Astrocyte (in vitro differentiated cells and primary cell): ENCODE measurements at places on chromosomes 3 and 15. TPM values are rescaled to one million over a fixed set of nuclear protein-coding genes. Genes with fewer than 3 reads are reported as not detected.

DNA sequence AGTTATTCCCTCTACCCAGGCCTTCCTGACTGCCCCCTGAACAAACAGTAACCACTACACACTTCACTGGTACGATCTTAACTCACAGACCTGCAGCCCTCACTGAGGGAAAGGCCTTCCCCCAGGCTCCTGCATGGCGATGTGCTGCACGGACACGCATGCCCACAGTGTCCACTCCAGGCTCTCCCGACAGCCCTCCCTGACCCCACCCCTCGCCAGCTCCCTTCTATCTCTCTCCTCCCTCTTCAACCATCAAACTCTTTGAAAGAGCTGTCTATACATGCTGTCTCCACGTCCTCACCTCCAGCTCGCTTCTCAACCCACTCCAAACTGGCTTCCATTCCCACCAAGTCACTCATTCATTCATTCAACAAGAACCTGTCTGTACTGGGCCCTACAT, 3.9 kb downstream of the SCN5A start:
- DNase-seq = no peak

DNA sequence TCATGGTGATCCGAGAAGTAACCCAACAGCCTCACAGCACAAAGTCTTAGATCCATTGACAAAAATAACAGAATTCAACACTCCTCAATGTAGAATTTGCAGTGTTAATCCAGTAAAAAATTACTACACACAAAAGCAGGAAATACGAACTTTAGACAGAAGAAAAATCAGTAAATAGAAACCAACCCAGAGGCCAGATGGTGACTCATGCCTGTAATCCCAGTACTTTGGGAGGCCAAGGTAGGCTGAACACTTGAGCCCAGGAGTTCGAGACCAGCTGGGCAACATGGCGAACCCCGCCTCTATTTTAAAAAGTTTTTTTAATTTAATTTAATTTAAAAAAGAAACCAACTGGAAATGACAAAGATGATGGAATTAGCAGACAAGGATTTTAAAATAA, 36.1 kb downstream of the SELENOT start:
- no peak for DNase-seq

DNA sequence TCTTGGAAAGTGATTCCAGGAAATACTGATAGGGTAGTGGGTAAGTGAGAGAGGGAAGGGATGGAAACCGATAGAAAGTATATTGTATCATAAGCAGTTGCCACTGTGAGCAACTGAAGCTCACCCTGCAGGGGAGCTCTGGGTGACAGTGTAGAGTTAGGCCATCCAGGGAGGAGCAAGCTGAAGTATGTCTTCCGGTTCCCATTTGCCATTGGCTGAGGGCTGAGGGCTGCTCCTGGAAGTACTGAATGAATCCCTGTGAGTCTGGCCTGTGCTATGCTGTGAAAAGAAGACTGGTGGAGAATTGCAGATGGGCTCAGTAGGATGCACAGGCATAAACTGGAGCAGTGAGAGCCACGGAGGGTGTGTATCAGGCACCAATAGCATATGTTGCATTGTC, 348.3 kb downstream of the MFSD1 start:
- no peak for DNase-seq

DNA sequence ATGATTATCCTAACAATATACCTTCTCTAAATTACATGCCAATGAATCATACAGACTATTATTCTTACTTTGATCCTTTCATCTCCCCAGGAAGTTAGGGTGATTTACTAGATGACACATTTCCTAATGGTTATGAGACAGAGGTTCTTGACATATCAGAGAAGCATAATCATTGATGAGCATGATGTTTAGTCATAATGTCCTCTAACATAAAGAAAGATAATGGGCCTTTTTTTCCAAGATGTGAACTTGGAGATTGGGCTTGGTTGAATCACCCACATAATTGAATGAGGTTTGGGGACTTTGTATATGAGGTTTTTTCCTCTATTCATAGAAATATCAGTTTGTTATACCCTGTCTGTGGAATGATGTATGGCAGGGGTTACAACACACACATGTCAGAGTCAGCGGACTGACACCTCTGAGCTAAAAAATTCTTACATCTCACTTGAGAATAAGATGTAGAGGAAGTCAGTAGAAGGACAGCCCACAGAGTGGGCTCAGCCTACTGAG, 69.7 kb upstream of the DCBLD2 start:
- DNase-seq = peak; percentile 98

- DNase-seq = no peak
These were observed 73.0 kb downstream of the HCN4 start for GRCh38 chr15:73295630-73296286.

NLGN1 gene
- total RNA-seq = 0.91 and 1.2 TPM in 2 replicates
